Erythroblast (primary cell): ENCODE measurements at places on chromosomes 16 and 17.

GRCh38 chr17:49016775-49017463, 19.7 kb downstream of the IGF2BP1 start:
- peak; percentile 57 for DNase-seq

DNA sequence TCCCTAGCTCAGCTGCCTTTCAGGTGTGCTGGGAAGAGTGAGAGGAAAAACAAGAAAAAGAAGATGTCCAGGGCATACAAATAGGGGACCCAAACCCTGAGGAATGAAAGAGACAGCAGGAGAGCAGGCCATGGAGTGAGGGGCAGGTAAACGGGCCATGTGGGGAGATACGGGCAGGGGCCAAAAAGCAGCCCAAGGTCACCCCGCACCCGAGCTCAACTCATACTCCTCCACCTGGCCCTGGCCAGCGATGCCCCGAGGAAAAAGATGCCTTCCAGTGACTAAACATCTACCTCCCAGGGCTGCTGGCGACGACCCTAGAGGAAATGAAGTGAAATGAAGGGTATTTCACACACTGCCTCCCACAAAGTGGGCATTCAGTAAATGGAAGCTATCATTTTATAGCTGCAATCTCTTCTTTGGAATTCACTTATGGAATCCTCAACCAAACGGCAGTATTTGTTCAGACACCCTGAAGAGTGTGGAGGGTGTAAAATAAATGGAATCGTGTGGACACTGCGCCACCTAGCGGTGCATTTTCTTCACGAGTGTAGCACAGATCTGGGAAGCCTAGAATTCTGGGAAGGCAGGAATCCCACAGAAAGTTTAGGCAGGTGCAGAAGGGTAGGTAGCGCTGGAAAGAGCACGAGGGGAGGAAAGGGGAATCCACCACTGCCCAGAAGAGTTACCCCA, 14.9 kb downstream of the ELAC2 start:
- DNase-seq, result peak; percentile 35

GRCh38 chr16:54055864-54056263, 230.7 kb downstream of the IRX3 start:
- no peak for DNase-seq

DNA sequence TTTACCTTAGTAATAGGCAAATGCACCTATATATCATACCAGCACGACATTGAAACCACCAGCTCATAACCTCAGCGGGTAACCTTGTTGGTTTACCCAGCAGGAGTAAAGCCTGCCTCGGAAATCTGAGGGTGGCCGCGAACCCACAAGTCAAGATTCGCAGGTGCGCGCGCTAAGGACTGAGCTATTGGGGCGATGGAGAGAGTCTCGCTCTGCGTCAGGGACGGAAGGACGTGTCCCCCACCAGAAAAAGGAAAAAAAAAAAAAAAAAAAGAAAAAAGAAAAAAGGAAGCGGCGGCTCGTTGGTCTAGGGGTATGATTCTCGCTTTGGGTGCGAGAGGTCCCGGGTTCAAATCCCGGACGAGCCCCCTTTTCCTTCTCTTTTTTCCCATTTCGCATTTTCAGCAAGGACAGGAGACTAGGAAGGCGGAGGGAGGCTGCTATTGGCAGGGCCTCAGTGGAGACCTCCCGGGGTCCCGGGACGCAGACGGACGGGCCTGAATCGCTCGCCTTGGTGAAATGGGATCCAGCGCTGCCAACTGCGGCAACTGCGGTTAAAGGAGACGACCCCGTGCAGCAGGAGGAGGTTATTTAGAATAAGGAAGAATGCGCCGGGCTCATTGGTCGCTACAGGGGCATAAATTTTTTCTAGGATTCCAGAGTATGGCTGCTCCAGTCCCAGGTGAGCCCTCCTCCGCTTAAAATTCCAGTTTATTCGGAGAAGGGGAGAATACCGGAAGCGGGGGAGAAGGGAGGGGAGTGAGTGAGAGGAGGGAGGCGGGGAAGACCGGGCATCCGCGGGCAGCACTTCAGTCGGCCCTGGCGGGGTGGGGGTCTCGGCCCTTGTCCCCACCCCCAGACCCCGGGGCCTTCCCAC, at the start of gene OR1F1:
TSS of gene OR1F1 (plus strand) at position 407 of the 877 bp plus-strand sequence.
- peak; percentile 72 for DNase-seq

GRCh38 chr17:78110363-78111015, 18.1 kb downstream of the TMC6 start:
- DNase-seq, result no peak

GRCh38 chr16:19228575-19228974, 57.0 kb upstream of the CLEC19A start:
- DNase-seq, result no peak

GRCh38 chr17:35588196-35588920, 1.2 kb downstream of the AP2B1 start:
- DNase-seq, result peak; percentile 78
